Nephron progenitor cell (in vitro differentiated cells): ENCODE measurements at places on chromosomes 4 and X.

DNA sequence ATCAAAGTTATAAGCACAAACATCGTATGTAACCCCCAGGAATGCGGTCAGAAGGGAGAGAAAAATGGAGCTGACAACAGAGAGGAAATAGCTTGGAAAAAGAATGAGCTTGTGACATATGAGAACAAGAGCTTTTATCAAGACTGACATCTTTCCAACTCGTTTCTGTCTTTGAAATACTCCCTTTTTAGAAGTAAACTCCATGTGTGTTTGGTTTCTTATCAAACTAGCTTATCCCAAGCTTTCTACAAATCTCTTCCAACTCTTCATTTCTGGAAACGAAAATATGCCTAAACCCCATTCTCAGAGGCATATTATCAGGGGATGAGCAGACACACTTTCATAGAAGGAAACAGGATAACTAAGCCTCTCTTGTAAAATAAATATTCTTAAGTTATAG lies 235.4 kb downstream of the NAF1 start:
- DNase-seq, result no peak

DNA sequence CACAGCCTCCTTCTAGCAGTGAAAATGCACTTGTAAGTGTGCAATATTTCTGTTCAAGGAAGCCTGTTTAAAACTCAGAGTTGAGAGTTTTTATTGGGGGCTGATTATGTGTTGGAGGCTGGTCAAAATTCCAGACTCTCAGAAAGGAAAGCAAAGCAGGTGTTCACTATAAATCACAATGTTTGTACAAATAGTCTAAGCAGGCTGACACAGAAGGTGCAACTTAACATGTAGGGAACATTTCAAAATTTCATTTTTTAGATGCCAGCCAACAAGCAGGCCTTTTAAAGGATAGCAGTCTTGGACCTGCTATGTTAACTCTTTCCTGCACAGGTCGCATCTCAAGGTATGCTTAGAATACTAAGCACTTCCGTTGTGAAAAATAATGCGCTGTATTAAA lies 112.3 kb upstream of the IL13RA1 start:
- DNase-seq, result no peak

- no peak for DNase-seq
These were observed 120.0 kb upstream of the SORBS2 start for GRCh38 chr4:185931986-185932385.

- DNase-seq, result no peak
These were observed 4.0 kb upstream of the CBLL2 start for GRCh38 chrX:22268706-22269105.

DNA sequence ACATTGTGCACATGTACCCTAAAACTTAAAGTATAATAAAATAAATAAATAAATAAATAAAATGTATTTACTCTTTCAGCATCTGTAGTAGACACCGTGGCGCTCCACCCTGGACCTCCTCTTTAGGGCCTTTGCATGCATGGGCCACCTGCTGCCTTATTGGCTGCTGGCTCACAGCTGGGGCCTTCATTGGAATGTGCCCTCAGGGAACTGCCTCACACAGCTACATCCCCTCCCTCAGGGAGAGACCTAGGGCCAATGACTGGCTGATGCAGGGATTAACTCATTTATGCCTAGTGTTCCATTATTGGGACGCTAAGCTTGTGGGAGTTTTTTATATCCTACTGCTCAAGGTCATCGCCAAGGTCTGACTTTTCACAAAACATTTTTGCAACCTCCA lies 302.9 kb upstream of the FTHL17 start:
- DNase-seq, result no peak

- peak; percentile 12 for DNase-seq
These were observed 80.4 kb downstream of the HS6ST2 start for GRCh38 chrX:132877954-132878536.

GRCh38 chrX:23578079-23578478 lies 89.2 kb upstream of the PRDX4 start:
- no peak for DNase-seq
